Right cardiac atrium (tissue), 5 donors: ENCODE measurements at places on chromosomes 7 and 10. TPM values are rescaled to one million over a fixed set of nuclear protein-coding genes. Genes with fewer than 3 reads are reported as not detected.
A peak's percentile ranks its signal among the peaks of the same experiment; 100 is the strongest.

WDR37 gene
- total RNA-seq: 33.1 TPM

GPR15LG gene
- total RNA-seq: not detected

GALNT17 gene
- total RNA-seq: 9.0 TPM

GPRIN2 gene
- not detected for total RNA-seq

CHCHD2 gene
- 439 TPM for total RNA-seq

HOXA7 gene
- not detected for total RNA-seq

INPP5F gene
- total RNA-seq: 6.1 TPM

COPG2 gene
- total RNA-seq: 18.1 TPM

DNA sequence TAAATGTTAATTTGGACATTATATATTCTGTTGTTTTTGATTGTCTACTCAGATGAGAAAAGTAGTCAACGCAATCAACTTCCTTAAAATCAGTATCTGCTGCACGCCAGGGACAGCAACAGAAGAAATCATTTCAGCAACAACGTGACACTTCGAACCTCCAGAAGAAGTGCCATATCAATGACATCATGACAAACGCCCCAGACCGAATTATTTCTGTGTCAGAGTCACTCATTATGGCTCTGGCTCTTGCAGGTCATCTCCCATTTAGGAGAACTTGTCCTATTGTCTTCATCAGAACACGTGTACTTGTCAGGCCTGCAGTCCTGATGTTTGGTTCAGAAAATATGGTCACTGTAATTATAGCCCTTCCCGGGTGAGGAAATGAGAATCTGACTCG is 276.3 kb downstream of the ADARB2 start:
- DNase-seq: no peak

- DNase-seq: no peak
These were observed 26.9 kb downstream of the NYAP1 start for GRCh38 chr7:100510437-100511239.

DNA sequence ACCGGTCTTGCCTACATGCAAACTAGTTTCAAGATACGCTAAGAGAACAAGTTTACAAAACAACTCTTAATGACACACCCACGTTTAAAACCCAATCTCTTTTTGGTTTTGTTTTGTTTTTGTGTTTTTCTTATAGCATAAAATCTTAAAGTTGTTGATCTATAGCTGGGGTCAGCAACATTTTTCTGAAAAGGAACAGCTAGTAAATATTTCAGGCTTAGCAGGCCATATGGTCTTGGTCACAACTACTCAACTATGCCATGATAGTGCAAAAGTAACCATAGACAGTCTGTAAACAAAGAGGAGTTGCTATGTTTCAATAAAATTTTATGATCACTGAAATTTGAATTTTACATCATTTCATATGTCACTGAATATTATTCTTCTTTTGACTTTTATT is 327.4 kb downstream of the AGMO start:
- no peak for DNase-seq

GRCh38 chr7:50697748-50698147 is 84.9 kb downstream of the GRB10 start:
- DNase-seq: no peak

DNA sequence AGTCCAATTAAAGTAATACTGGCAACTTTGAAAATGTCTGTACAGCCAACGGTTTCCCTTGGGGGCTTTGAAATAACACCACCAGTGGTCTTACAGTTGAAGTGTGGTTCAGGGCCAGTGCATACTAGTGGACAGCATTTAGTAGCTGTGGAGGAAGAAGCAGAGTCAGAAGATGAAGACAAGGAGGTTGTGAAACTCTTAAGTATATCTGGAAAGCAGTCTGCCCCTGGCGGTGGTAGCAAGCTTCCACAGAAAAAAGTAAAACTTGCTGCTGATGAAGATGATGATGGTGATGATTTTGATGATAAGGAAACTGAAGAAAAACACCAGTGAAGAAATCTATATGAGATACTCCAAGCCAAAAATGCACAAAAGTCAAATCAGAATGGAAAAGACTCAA is 72.2 kb downstream of the ZNF783 start:
- no peak for DNase-seq

- DNase-seq: no peak
These were observed 6.6 kb upstream of the CUZD1 start for GRCh38 chr10:122852261-122852660.

DNA sequence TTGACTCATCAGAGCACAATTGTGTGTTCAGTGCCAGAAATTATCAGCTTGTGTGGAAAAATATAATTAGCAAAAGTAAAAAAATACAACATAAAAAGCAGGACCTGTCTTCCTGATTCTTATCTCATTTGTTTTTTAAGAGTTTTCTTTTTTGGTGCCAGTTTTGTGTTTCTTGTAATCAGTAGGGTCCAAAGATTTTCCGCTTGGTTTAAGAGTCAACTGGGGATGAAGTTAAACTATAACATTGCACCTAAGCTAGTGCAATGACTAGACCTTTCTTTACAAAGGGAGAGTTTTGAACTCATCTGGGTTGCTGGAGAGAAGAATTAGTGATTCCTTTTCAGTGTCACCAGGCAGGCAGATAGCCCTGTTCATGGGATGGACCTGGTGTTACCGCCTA is 113.4 kb downstream of the PLPP4 start:
- no peak for DNase-seq

- DNase-seq: no peak
These were observed 779.4 kb upstream of the LRRN3 start for GRCh38 chr7:110311556-110311955.

DNA sequence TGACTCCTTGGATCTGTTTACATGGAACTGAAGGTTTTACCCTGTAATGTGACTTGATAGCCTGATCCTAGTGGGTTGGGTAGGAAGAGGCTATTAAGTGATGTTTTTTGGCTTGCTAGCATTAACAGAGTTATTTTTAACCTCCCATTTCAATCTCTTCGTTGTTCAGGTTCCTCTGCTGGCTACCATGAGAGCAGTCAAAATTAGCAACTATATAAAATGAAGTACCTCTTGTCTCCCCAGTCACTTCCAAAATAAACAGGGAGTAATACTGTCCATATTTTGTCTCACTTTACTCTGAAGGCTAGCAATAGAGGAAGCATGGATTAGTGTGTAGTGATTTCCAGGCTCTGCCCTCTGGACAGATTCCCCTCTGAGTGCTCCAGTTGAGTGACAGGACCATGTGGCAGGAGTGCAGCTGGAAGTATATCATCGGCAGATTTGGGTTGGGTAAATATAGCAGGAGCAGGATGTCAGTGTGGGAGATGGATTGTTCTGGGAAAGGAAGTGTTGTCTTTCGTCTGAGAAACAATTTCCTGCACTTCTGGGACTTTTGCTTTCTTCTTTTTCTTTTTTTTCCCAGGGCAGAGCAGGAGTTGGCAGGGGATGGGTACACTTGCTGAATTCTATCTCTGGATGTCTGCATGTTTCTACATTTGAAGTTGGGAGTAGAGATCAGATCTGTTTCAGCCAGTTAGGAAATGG is 35.2 kb downstream of the GBF1 start:
- DNase-seq: peak; percentile 48

- peak; percentile 93 for DNase-seq
These were observed 17.6 kb downstream of the DNAJB12 start for GRCh38 chr10:72337039-72337629.

- DNase-seq: peak; percentile 41
These were observed 151.1 kb downstream of the SH3PXD2A start for GRCh38 chr10:103703941-103704919.

DNA sequence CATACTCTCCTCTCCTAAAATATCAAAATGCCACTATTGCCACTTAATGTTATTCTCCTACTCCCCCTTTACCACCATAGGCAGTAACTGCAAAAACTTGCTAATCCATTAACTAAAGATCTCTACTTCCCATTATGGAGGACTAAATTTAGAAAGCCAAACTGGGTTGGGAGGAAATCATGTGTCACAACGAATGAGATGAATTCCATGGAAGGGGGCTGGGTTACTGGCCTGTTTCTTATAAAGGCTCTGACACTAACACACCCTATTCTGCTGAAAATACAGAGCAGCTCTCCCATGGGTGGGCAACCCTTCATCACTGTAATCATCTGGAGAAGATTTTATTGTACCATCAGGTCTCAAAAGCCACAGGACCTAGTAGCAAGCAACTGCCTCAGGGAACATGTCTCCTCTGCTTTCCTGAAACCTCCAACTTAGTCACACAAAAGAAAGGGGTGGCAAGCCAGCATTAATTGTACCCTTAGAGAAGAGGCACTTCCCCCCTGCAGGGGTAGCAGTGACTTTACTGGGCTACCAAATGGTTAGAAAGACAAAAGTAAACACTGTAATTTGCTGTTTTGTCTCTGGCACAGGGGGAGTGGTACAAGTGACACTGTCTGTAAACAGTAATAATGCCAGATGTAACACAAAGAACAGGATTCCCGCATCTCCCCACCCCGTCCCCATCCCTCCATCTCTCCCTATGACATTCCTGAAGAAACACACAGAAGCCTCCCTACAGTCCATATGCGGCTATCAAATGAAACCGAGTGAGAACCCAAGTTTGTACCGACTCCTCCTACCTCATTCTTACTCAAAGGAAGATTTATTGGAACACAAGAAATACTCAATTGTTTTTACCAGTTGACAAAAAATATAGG is 81.6 kb downstream of the ARMH3 start:
- no peak for DNase-seq

GRCh38 chr7:99030951-99031350 is 113.0 kb downstream of the SMURF1 start:
- DNase-seq: peak; percentile 46

DNA sequence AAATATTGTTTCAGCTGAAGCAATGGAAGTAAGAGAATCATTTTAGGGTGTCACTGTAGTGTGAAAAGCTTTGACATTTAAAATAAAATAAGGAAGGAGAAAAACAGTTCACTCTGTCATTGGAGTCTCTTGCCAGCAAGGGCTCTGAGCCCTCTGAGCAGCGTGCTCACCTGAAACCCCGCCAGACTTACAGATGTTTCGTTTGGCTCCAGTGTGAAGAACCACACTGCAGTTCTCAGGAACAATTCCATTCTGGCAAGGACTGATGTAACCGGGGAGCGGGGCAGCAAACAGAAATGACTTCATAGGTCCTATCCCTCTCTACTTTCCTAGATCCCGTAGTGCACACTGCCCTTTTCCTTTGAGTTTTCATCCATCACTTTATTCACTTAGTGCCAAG is 164.3 kb downstream of the CELF2 start:
- DNase-seq: peak; percentile 78

DNA sequence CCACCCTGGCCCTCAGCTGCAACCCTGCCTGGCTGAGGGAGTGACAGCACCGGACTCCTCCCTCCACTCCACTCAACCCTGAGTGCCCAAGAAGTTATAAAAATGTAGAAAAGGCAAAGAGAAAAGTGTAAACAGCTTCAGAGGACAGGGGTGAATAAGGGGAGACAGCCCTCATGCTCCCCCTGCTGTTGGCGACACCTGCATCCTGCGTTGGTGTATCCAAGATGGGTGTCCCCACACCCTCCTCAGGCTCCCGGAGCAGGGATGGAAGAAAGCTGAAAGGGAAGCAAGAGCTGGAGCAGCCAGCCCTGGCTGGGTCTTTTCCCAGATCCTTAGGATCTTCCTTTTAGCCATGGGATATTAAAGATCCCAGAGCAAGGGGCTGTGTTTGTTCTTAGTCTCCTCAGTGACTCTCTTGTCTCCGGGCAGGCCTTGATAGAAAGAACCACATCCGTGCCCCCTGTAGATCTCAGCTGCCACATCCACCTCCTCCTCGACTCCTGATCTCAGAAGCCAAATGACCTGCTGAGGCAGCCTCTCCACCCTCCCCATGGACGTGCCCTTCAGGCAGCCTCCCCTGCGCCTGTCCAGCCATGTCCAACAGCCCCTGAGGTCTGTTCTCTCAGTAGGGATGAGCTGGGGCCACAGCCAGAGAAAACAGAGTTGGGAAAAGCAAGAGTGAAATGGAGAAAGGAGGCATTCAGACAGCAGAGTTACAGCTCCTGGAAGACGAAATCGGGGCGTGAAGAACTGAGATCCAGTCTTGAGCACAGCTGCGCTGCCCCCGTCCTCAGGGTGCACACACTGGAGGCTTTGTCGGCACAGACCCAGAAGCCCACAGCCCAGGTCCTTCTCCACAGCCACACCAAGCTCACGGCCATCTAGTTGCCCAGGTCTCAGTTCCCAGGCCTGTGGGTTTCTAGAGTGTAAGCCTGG is 6.8 kb downstream of the FAM131B start:
- no peak for DNase-seq

GRCh38 chr10:92667078-92667477 is 22.7 kb upstream of the HHEX start:
- DNase-seq: no peak

DNA sequence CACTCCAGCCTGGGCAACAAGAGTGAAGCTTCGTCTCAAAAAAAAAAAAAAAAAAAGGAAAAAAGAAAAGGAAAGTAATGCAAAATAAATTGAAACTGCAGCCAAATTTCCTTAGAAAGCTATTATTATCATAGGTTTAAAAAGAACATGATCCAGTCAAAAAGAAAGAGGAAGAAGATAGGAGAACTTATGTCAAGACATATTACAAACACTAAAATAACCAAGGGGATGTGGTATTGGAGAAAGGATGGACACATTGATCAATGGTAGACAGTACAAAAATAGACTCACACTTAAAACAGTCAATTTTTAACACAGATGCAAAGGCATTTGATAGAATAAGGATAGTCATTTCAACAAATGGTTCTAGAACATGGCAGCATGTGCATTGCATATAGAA is 27.3 kb upstream of the PFKP start:
- DNase-seq: no peak

DNA sequence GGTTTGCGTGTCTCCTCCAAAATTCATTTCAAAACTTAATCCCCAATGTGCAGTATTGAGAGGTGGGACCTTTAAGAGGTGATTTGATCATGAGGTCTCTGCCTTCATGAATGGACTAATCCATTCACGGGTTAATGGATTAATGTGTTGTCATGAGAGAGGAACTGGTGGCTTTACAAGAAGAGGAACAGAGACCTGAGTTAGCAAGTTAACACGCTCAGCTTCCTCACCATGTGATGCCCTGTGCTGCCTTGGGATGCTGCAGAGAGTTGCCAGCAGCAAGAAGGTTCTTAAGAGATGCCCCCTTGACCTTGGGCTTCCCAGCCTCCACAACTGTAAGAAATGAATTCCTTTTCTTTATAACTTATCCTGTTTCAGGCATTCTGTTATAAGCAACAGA is 3.7 kb upstream of the TCTN3 start:
- DNase-seq: no peak

DNA sequence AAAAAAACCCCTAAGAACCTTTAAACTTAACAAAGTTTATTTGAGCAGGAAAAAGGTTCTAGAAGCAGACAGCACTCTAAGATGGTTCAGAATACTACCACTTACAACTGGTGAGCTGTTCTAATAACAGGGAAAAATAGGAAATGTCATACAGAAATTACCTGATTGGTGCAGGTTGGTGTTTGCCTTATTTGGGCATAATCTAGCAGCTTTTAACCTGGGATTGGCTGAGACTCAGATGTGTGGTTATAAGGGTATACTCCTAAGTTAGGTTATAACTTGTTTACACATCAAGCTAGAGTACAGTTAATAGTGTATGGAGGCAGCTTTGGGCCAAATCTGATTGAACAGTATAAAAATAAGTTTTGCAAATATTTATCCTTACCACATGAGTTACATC is 59.8 kb downstream of the MAPK8 start:
- DNase-seq: no peak

- DNase-seq: no peak
These were observed 220.6 kb downstream of the FAM107B start for GRCh38 chr10:14554091-14554490.
